ENCODE measurements at places on chromosomes 7 and 10. TPM values are rescaled to one million over a fixed set of nuclear protein-coding genes. Genes with fewer than 3 reads are reported as not detected.

Gene GHRHR
- not detected for total RNA-seq

Gene ECHS1
- total RNA-seq: 150 TPM

Gene H2BK1
- total RNA-seq: not detected

Gene MYH16
- not detected for total RNA-seq

Gene NANOS1
- total RNA-seq: under 0.01 TPM
